Skin of body (tissue), 3 donors: ENCODE measurements at places on chromosomes 4 and X. TPM values are rescaled to one million over a fixed set of nuclear protein-coding genes. Genes with fewer than 3 reads are reported as not detected.
A peak's percentile ranks its signal among the peaks of the same experiment; 100 is the strongest.

DNA sequence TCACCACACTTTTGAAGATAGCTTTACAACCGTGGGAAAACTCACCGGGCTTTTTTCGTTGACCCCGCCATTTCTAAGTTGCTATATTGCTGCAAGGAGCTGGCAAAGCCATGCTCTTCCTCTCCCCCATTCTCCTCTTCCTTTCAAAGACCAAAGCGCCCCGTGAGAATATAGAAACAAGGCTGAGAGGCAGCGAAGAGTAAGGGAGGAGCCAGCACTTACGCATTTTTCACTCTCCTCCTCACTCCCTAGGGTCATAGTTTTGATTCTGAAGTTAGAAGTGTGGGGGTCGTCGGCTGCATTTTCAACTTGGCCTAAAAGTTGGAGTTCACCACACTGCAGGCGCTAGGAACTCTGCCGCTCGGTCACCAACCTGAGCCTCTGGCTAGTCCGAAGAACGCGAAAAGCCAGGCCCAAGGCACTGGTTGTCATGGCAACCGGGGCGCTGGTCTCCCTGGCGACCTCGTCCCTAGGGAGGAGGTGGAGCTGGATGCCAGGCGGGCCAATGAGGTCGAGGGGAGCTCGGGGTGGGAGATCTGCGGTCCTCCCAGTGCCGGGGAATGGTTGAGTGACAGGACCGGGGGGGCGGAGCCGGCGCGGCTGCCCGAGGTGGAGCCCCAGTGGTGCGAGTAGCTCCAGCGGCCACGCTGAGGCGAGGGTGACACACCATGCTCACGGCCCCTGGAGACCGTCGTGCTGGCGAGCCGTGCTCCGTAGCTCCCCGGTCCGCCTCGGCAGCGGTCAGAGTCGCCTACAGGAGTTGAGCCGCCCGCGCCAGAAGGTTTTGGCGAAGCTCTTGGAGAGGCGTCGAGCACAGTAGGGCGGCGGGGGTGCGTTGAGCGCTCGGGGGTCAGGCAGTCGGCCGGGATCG lies at the start of gene PTPN13:
Gene PTPN13, plus strand, starts transcription at position 628 of the 871 bp plus-strand sequence. CDS start 40,942 bp downstream, outside the sequence.
- DNase-seq: peak; percentile 92

DNA sequence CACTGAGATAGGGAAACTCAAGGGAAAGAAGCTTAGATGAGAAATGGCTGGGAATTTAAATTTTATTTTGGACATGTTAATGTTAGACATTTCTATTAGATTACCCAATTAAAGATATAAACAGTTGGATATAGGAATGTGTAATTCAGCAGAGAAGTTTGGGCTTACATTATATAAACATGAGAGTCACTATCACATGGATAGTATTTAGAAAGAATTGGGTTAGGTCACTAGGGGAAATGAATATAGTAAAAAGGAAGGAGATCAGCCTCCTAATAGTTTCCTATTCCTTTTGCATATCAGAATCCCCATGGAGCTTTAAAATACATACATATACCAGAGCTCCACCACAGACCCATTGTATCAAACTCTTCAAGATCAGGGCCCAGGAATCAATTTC lies 19.6 kb upstream of the CXCL5 start:
- no peak for DNase-seq

GJB1 gene
- 0.30 TPM for total RNA-seq

GRCh38 chrX:28058901-28059300 lies 77.7 kb upstream of the DCAF8L1 start:
- DNase-seq: no peak
